ENCODE measurements at places on chromosomes 11 and 22.

DNA sequence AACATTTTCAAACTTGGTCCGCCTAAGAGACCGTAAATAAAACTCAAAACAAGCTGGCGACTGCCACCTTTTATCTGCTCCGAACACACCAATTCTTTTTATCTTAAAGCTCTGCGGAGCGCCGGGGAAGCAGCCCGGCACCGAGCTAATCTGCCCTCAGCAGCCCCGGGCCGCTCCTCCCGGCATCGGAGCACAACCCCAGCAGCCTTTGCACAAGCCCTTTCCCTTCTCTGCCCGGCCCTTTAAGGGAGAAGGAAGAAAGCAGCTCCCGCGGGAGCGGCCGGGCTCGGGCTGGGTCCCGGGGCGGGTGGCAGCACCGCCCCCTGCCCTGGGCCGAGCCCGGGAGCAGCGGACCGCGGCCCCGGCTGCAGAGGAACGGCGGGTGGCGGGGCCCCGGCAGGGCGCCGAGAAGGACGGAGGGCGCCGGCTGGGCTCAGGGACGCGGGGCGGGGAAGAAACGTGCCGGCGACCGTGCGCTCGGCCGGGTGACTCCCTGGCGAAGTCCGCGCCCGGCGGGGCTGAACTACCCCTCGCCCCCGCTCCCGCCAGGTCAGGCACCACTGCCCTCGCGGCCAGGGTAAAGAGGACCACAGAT, 133.6 kb upstream of the C11orf58 start:
- DNase-seq: peak; percentile 35

GRCh38 chr11:122107566-122107965, 8.4 kb downstream of the BLID start:
- DNase-seq: no peak

DNA sequence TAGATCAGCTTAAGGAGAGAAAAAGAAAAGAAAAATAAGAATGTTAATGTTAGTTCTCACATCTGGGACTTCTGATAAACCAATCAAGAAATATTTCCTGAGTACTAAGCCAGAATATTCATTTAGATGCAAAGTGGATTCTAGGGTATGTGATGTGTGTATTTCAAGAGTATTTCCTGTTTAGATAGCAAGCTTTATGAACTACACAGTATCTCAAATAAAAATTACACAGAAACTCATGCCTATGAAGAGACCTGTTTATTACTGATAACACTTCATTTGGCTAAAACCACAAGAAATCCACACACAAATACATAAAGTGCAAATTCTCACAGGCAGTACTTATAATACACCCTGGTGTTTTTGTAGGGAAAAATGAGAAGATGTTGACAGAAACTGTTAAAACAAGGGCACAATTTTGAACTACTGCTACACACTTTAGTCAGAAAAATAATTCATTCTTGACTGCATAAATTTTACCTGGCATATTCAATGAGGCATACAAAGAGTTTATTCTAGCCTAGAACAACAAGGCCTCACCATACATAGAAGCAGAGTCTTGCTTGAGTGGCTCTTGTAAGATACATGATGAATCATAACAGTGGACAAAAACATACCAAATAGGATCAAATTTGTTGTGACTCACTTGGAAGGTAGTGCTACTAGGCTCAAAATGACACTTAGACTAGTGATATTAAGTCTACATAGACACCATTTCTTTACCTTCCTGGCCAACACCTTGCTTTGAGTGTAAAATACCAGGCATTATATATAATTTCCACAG, 18.8 kb upstream of the P4HA3 start:
- DNase-seq: no peak

DNA sequence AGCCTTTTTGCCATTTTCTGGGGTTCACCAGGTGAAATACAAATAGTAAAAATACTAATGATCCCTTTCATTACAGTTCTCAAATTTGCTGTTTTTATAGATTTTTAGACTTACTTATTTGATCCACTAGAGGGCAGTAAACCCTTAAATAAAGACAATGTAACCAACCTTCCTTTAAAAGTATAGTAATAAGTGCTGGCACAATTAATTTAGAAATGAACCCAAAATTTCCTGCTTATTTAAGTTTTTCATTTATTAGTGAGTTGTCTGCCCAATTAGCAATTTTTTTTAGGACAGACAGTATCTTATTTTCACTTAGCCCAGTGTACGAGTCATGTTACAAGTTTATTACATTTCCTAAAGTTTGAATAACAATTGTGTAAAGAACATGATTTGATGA, 4.7 kb downstream of the DDIAS start:
- DNase-seq: peak; percentile 44

GRCh38 chr11:27863637-27864036, 163.4 kb upstream of the BDNF start:
- no peak for DNase-seq

GRCh38 chr11:112320668-112321067, 60.0 kb upstream of the PLET1 start:
- no peak for DNase-seq
